ENCODE measurements at places on chromosomes 1 and 21.
A peak's percentile ranks its signal among the peaks of the same experiment; 100 is the strongest.

- peak; percentile 77 for DNase-seq
Measured at GRCh38 chr1:204151552-204152309, at the start of gene ETNK2. Gene ETNK2 (minus strand): TSS chr1:204152044. CDS start chr1:204151852, 192 bp downstream.

GRCh38 chr1:183794088-183794487, 10.8 kb upstream of the RGL1 start:
- DNase-seq, result no peak

- DNase-seq, result no peak
Measured at GRCh38 chr1:153030895-153031294, at the start of gene SPRR1B. Gene SPRR1B (plus strand): TSS chr1:153031203. CDS start chr1:153032346, 1,143 bp downstream.

DNA sequence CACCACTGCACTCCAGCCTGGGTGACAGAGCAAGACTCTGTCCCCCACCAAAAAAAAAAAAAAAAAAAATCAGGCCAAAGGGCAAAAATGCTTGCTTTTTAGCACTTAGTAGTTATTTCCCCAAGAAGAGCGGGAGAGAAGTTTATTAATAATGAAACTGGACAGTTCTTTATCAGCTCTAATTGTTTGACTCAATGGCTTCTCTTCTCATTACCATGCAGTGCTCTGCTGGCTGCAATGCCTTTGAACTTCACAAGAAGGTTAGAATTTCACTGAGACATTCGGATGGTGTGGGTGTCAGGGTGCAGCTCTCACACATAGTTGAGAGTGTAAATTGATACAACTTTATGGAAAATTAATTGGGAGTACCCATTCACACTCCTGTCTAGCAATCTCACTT, 63.7 kb downstream of the EDARADD start:
- DNase-seq, result no peak

DNA sequence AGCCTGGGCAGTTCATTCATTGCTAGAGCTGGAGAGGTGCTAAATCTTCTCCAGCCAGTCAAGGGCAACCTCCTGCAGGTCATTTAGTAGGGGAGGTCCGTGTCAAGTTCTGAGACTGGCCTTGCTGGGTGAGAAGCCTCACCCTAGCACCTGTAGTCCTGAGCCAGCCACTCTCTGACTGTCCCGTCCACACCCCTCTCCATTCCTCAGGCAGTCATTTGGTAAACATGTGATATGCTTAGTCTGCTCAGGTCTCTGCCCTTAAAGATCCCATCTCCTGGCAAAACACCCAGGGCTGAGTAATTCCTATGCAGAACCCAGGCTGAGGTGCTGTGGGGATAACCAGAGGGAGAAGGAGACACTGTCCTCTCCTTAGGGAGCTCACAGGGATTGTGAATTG, 13.7 kb upstream of the IGFN1 start:
- no peak for DNase-seq

GRCh38 chr1:171366816-171367215, 52.8 kb downstream of the FMO4 start:
- DNase-seq, result no peak

- DNase-seq, result no peak
Measured at GRCh38 chr1:15328351-15329103, 81.2 kb upstream of the EFHD2 start.

DNA sequence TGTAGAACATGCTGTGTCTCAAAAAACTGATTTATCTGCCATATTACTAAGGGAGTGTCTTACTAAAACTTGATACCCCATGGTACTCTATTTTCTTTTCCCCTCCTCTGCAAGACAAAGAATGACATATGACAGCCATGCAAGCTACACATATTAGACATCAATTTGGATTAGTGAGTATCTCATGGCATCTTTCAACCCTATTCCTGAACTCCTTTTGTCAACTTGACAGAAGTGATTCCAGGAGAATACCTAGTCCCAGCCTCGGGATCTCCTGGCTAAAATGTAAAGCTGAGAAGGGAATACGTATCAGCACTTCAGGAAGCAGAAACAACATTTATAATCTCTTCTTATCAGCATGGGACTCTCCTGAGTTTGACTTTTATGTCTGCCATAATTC, 43.7 kb downstream of the ADGRL2 start:
- no peak for DNase-seq

- no peak for DNase-seq
Measured at GRCh38 chr1:226033582-226033981, 28.9 kb upstream of the H3-3A start.

- no peak for DNase-seq
Measured at GRCh38 chr1:69513601-69514000, 54.1 kb upstream of the LRRC7 start.

DNA sequence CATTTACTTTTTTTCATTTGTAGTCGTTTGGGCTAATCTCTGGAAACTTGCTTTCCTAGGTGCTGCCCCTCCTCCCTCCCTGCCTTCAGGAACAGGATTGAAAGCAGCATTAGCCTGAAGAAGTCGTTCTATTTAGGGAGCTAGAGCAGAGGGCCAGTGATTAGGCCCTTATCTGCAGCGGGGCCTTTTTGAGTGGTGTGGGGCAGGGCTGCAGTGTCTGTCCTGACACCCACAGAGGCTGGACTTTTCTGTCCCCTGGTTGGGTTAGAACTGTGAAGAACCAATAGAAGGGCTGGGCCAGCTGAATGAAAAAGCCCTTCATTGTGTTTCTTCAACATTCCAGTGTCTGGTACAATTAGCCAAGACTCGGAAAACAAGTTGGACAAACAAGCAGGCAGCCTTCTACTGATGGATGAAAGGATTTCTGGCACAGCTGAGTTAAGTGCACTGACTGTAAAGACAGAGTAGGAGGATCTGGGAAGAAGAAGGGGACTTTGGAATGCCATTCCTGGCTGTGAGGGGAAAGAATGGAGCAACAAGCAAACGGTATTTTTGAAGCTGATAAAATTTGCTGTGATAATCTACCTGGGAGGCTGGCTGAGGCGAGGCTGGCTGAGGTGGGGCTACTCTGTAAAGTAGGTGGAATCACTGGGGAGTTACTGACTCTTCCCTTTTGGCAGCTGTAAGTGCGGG, 9.7 kb downstream of the MACF1 start:
- peak; percentile 33 for DNase-seq

DNA sequence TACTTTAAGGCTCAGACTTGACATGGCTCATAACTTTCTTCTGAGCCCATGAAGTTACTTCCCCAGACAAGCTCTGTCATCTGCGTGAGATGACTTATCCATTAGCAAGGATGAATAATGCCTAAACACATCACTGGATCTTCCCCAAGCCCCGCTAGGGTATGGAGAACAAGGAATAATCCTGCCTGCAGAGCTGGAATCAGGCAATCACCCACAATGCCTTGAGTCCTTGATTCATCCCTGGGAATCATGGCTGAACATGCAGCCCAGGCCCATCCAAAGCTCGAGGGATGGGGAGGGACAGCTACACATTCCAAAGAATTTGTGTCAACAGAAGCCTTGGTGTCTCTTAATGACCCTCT, 131.7 kb downstream of the PSMG1 start:
- DNase-seq, result no peak

DNA sequence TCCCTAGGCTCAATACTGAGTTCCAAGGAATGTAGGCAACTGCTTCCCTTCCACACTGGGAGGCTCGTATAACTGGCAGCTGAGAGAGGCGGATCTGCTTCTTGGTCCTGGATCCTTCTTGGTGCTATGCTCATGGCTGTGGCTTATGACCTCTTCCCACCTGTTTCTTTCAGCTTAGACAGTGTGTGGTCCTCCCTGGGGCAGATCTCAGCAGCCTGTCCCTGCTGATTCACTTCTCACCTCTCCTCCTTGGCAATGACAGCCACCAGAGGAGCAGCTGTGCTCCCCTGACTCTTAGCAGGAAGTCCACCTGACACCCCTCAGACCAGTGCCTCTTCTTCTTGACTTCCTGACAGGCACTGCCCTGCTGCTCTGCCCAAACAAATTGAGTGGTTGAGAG, 75.1 kb upstream of the PTGFRN start:
- DNase-seq, result no peak

GRCh38 chr1:40034869-40035268, 5.7 kb upstream of the CAP1 start:
- no peak for DNase-seq

- DNase-seq, result no peak
Measured at GRCh38 chr1:109247401-109248365, 1.7 kb upstream of the CELSR2 start.

DNA sequence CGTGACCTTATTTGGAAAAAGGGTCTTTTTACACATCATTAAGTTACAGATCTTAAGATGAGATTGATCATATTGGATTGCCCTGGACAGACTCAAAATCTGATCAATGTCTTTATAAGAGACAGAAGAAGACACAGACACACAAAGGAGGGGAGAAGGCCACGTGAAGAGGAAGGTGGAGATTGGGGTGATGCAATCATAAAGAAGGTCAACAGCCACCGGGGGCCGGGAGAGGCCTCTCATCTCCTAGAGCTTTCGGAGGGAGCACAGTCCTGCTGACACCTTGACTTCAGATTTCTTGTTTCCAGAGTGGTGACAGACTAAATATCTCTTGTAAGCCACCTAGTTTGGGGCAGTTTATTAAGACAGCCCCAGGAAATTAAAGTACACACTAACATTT, 204.6 kb upstream of the CSF3R start:
- no peak for DNase-seq

- DNase-seq, result no peak
Measured at GRCh38 chr1:25615172-25615541, 1.4 kb upstream of the MAN1C1 start.

DNA sequence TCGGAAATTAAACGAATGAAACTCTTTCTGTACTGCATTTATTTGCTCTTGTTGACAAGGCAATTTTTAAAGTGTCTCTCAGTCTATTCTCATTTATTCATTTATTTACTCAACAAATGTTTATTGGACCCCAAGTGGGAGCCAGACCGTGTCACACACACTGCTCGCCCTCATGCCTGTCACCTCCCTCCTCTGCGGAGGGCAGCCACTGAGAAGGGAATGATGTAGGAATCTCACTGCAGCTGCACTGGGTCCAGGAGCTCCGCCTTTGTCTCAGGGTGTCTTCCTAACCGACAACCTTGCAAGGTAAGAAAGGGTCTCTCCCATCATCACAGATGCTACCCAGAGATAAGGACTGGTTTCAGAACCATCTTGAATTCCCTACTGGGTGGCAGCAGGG, 14.1 kb upstream of the KLHDC7A start:
- DNase-seq, result peak; percentile 21

GRCh38 chr1:156001021-156001661, 19.6 kb downstream of the SSR2 start:
- DNase-seq, result no peak

- DNase-seq, result no peak
Measured at GRCh38 chr1:39826583-39826982, 37.9 kb upstream of the BMP8B start.

DNA sequence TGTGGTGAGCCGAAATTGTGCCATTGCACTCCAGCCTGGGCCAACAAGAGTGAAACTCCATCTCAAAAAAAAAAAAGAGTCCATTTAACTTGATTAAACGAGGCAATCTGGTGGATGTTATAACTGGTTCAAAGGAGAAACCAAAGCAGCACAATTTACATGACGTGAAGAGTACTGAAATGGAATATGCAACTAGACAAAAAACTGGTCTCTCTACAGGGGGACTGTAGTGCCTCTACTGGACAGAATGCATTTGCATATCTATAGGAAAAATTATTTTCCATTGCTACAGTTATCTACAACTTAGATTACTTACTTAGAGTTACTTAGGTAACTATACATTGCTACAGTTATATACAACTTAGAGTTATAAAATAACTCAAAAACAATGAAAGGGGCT, 2.7 kb upstream of the CAPN2 start:
- no peak for DNase-seq

DNA sequence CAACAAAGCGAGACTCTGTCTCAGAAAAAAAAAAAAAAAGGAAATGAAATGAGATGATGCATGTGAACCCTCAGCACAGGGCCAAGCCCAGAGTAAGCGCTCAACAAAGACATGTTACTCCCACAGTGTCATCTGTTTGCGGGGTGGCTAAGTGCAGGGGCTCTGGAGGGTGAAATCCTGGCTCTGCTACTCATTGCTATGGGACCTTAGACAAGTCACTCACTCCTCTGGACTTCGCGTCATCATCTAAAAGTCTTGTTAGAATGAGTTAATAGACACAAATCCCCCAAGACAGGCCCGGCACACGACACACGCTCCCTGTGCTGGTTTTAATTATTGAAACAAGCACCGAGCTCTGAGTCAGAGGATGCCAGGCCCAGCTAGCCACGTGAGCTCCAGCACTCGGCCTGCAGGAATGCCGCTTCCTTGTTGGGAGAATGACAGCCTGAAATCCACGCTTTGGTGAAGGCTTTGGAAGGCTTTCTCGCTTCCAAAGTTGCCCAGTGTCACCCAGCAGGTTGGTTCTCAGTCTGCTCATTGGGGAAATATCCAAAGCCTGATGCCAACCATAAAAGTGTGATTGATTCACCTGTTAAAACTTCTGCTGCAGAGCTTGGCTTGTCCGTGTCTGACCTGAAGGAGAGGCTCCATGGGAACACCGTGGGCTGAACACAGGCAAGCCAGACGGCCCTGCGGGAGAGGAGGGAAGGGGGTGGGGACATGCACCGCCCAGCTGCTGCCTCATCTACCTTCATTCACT, 36.7 kb upstream of the TARDBP start:
- peak; percentile 59 for DNase-seq

- no peak for DNase-seq
Measured at GRCh38 chr1:1144122-1144842, 28.4 kb upstream of the C1orf159 start.

DNA sequence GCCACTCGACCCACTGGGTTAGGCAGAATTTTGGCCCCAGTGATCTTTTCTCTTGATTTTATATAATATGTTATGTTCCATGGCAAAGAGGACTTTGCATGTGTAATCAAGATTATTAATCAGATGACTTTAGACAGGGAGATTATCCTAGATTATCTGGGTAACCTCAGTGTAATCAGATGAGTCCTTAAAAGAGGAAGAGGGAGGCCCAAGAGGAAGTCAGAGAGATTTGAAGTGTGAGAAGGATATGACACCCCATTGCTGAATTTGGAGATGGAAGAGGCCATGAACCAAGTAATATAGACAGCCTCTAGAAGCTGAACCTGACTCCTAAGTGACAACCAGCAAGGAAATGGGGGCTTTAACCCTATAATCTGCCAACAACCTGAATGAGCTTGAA, 117.1 kb upstream of the CSF3R start:
- DNase-seq, result no peak

- DNase-seq, result no peak
Measured at GRCh38 chr1:2789164-2789985, 12.1 kb downstream of the TTC34 start.

DNA sequence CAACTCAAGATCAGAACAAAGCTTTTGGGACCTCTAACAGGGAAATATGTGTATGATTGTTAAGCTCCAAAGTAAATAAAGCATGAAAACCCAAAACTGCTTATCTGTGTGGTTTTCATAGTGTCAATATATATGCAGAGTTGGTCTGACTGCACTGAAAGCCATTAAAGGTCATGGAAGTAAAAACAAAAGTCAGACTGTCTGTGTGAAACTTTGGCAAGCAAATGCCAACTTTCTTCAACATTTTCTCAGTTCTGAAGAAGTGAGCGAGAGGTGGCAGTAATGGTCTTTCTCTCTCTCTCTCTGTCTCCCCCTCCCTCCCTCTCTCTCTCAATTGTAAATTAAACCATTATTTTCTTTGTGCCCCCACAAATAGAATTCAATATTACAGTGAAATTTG, 100.1 kb upstream of the S1PR1 start:
- DNase-seq, result no peak

- no peak for DNase-seq
Measured at GRCh38 chr1:30962609-30963508, 54.3 kb upstream of the SDC3 start.

Measured in pancreas (tissue), 10 donors.